ENCODE measurements at places on chromosomes 7 and 10.

DNA sequence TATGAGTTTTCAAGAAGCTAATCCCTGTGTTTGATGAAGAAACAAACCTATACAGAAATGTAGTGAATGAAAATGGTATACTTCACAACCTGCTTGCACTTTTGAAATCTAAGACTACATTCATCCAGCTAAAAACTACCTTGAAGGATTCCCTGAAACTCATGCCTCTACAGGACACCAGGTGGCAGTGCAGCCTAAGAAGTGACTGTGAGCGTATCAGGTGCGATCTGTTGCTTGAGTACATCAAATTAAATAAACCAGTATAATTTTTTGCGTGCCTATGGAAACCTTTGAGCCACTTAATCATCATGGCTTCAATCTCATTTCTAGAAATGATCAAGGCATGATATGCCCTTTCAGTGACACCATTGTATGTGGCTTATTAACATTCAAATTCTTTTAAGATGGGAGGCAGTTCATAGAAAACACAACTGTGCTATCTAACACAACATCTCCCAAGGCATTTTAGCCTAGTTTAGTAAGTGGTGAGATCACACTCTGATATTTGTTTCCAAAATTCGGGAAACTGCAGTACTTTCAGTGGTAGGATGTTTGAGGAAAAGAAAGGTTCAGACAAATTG lies 57.4 kb downstream of the PPP1R17 start:
- DNase-seq, result no peak

DNA sequence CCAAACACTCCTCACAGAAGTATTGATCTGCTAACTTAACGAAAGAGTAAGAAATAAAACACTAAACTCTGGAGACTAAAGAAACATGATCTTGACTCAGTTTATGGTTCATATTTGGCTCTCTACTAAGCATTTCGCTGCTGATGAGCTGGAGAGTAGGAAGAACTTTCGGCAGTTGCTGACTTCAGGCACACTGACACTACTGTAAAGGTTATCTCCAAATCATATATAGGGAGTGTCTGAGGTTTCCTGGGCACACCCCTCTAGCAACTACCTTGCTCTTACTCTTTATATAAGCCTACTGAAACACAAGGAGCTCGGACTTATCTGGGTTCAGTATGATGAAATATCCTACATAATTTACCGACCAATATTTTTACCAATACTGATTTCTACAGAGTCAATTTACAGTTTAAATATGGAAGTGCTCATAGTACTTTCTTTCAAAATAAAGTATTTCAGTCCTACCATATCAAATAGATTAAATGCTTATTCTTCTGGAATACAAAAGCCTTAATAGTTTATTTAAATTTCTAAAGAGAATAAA lies 39.5 kb downstream of the ERCC6 start:
- no peak for DNase-seq

GRCh38 chr10:50393784-50394467 lies 142.6 kb upstream of the ASAH2 start:
- DNase-seq, result no peak

GRCh38 chr7:37784015-37784414 lies 64.4 kb upstream of the NME8 start:
- DNase-seq, result no peak

- no peak for DNase-seq
Measured at GRCh38 chr10:95026461-95026860, 42.8 kb downstream of the CYP2C8 start.

GRCh38 chr10:21160116-21160515 lies 263.0 kb upstream of the NEBL start:
- no peak for DNase-seq

- DNase-seq, result no peak
Measured at GRCh38 chr10:52756295-52756694, 16.3 kb downstream of the MBL2 start.

GRCh38 chr7:47762746-47763062 lies 180.8 kb upstream of the TNS3 start:
- DNase-seq, result no peak

DNA sequence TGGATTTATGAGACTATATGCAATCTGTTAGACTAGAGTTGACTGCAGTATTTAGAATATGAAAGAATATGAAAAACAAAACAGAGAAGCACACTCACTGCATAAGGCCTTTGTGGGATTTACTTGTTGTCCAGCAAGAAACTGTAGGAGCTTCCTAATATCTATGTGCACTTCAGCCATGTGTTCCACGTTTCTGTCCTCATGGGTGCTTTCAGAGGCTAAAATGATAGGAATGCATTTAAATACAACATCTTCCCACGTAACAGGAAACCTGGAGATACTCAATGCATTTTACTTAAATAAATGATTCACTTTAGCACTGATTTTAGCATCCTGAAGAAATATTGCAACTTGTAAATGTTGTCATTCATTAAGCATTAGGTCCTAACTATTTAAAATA lies 11.7 kb downstream of the HUS1 start:
- DNase-seq, result no peak

- no peak for DNase-seq
Measured at GRCh38 chr7:78161781-78162180, 363.2 kb downstream of the PHTF2 start.

DNA sequence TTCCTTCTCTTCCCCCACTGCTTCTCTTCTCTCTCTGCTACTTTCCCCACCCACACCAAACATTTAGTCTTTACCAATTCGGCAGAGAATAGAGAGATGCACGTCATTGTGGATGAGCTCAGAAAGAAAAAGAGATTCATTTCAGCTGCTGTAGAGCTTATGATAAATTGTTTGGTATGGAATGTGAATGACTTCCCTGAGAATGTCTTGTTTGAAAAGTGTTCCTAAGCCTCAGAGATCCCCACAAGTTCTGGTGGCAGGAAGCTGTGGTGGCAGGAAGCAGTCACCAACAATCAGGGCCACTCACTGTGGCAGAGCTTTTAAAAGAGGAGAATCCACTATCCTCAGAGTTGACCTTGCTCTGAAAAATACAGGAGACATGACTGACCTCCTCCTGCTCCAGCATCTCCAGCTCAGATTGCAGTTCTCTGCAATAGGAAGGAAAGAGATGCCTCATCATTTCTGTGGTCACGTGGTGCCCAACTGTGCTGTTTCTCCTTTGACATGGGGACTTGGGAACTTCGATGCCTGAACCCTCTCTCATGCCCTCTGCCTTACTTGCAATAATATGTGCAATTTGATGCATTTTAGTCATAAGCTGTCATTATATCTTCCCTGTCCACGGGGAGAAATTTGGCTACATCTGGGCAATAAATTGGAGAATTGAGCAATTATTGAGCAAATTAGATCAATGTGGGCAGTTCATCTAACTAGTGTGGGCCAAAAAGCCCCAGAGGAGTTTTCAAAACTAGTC lies 76.5 kb downstream of the BMPER start:
- no peak for DNase-seq

GRCh38 chr10:230758-231157 lies 95.5 kb downstream of the ZMYND11 start:
- DNase-seq, result no peak

GRCh38 chr10:13271552-13272163 lies 28.2 kb downstream of the PHYH start:
- peak; percentile 15 for DNase-seq

- DNase-seq, result no peak
Measured at GRCh38 chr7:25388681-25389080, 160.4 kb upstream of the NPVF start.

GRCh38 chr10:130137659-130138478 lies 1.7 kb downstream of the GLRX3 start:
- no peak for DNase-seq

DNA sequence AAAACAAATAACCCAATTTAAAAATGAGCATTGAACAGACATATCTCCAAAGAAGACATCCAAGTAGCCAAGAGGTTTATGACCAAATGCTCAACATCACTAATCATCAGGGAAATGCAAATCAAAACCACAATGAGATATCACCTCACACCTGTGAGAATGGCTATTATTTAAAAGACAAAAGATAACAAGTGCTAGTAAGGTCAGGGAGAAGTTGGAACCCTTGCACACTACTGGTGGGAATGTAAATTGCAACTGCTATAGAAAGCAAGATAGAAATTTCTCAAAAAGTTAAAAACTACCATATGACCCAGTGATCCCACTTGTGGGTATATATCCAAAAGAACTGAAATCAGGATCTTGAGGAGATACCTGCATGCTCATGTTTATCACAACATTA lies 49.5 kb downstream of the SGMS1 start:
- DNase-seq, result no peak

- DNase-seq, result no peak
Measured at GRCh38 chr10:100576282-100576635, 40.5 kb downstream of the HIF1AN start.

- no peak for DNase-seq
Measured at GRCh38 chr7:64878684-64879083, 24.4 kb upstream of the ZNF273 start.

DNA sequence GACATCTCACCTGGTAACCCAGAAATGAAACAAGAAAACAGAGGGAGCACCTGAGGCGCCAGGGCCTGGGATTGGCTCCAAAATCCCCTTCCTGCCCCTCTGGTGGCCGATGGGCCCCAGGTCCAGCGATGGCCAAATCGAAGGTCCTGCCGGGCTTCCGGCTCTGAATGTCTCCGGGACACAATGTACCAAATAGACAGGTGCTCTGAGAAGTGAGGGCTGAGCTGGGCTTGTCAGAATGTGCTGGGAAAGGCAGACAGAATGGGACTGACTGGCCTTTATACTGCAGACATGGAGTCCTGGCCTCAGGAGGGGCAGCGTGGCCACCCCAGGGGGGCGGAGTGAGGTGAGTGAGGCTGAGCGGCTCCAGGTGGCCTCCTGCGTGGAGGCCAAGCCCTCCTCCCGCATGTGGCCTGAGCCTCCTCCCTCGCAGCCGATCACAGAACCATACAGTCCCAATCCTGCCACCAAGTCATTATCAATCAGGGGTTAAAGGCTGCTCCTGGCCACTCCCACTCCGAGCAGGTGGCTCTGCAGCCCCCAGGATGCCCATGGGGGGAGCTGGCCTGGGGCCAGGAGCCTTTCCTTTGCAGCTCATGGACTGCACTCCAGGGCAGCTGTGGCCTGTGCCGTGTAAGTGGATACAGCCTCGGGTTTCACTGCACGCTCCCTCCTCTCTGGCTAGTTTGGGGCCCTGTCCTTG lies 185.5 kb downstream of the ADARB2 start:
- DNase-seq, result no peak

DNA sequence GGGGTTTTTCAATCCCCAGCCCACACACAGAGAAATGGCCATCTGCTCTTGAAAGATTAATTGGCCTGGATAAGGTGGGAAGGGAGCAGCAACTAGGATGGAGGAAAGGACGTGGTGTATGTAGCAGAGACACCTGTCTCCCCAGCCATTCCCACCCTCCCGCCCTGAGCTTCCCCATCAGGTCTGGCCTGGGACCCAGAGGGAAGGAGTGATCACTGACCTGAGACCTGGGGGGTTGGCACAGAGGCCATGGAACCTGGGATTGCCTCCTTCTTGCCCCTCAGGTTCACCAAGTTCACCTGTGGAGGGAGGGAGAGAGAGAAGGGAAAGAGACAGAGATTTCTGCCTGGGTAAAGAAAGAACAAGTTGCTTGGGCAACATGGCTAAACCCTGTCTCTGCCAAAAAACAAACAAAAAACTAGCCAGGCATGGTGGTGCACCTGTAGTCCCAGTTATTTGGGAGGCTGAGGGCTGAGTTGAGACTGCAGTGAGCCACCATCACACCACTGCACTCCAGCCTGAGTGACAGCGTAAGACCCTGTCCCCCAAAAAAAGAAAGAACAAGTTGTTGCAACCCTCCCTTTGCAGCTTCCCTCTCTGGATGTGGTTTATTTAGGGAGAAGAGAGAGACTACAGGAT lies 11.3 kb upstream of the TRPV6 start:
- DNase-seq, result no peak

DNA sequence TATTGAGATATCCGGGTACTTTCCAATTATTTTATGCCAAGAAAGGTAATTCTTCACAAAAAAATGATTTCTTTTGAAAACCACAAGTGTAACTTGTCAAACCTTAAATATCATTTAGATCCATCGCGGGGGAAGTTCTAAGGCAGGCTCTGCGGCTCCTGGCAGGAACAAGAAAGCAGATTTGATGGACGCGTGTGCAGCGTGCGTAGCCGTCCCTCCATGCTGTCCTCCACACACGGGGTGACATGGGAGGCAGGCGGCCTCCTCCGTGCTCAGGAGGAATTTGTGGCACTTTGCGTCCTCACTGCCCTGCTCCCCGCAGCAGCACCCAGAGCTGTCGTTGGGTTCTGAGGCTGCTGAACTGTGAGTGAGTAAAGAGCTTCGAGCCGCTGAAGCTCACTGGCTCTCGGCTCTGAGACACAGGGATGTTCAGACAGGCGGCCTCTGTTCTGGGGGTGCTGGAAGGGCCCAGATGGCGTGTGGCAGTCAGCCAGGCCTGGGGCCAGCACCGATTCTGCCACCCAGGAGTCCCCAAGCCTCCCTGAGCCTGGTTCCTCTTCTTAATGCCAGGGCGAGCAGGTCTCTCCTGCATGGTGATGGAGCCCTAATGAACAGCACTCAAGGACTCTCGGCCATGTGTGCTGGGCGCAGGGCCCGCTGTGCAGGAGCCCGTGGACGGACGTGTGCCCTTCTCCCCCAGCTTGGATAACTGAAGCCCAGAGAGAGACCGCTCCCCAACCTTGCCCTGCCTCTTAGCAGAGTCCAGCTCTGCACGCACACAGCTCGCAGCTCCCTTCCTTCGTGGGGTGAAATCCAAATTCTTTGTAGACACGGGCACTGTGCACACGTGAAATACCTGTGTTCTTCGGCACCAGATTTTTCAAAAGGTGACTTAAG lies 185.4 kb upstream of the SHH start:
- no peak for DNase-seq

DNA sequence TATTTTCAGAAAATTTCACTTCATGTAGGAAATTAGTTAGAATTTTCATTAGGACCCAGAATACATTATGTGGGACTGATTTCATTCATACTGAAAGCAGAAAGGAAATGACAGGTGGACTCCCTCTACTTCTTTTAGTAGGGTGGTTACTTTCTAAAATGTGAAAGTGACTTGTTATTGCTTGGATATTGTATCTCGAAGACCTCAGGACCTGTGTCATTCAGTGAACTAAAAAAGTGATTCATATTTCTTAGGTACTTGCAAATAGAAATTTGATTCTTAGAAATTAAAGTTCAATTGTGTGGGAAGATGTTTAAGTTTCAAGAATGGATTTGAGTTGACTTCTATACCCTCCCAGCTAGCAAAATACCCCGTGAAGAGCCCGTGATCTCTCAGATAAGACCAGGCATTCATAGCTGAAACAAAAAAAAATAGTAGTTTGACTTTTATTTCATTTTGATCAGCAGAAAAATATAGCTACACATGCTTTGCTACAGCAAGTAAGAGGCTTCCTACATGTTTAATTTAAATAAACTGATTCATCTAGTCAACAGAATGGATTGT lies 1037.1 kb downstream of the GATA3 start:
- peak; percentile 1 for DNase-seq

GRCh38 chr7:128946936-128947830 lies 9.5 kb downstream of the IRF5 start:
- DNase-seq, result no peak

DNA sequence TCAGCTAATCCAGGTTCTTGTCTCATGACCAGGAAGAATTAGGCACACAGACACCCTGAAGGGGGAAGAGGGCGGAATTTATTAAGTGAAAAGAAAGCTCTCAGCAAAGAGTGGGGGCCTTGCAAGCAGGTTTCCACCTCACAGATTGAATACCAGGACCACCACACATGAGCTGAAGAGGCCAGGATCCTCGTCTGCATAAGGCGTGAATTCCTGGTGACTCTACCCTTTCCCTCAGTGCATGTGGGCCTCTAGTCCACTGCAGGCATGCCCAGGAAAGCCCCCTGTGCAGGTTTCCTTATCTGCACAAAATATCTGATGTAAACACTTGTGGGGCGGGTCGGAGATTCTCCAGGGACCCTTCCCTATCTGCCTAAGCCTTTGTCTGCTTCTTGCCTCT lies 782.1 kb upstream of the LRRN3 start:
- DNase-seq, result no peak

- no peak for DNase-seq
Measured at GRCh38 chr7:98123365-98123696, 16.7 kb downstream of the LMTK2 start.
